Activated T-helper 1 cell treated with anti-CD3 and anti-CD28 coated beads, Interleukin-2, amount 50 U/mL, for 16 hours (primary cell): ENCODE measurements at places on chromosomes 6 and 20.

- DNase-seq = no peak
Observed at GRCh38 chr20:49892817-49893216, 22.5 kb downstream of the SPATA2 start.

GRCh38 chr20:39903806-39904465 is 785.1 kb downstream of the MAFB start:
- DNase-seq = no peak

DNA sequence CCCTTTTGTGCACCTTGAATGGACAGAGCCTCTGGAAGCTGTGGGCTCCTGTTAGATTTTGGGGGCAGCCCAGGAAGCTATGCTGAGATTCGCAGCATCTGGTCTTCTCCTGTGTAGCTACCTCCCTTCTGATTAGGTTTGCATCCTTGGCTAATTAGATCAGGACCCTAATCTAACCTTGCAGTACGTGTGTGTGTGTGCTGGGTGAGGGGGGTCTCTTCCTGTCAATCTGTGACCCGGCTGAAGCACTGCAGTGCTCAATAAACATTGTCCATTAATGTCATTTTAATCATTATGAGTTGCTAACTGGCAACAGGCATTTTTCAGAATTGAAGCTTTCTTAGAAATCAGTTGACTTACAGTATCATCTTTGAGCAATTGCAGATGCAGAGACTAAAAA is 229.1 kb upstream of the STXBP5 start:
- no peak for DNase-seq

- no peak for DNase-seq
Observed at GRCh38 chr6:114033606-114034005, 62.7 kb upstream of the HDAC2 start.

DNA sequence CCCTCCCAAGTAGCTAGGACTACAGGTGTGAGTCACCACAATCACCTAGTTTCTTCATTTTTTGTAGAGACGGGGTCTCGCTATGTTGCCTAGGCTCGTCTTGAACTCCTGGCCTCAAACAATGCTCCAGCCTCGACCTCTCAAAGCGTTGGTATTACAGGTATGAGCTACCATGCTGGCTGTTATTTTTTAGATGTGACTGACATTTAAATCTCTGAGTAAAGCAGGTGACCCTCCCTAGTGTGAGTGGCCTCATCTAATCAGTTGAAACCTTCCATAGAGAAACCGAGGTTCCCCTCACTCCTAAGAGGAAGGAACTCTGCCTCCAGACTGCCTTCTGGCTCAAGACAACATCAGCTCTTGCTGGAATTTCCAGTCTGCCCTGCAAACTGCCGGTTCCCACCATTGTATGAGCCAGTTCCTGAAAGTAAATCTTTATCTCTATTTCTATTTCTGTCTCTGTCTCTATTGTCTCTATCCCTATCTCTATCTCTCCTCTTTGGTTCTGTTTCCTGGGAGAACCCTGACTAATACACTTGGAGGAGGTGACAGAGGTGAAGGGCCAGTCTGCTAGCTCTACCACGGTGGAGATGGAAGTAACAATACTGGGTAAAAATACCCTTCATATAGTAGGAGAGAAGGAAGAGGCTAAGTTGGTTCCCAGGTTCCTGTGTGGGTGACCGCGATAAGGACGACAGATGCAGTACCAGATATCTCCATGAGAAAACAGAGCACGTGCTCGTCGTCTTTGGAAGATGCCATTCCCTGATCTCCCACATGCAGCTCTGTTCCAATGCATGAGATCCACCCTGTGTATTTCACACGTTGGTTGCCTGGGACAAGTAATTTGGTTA is 81.0 kb downstream of the MYB start:
- DNase-seq = no peak

DNA sequence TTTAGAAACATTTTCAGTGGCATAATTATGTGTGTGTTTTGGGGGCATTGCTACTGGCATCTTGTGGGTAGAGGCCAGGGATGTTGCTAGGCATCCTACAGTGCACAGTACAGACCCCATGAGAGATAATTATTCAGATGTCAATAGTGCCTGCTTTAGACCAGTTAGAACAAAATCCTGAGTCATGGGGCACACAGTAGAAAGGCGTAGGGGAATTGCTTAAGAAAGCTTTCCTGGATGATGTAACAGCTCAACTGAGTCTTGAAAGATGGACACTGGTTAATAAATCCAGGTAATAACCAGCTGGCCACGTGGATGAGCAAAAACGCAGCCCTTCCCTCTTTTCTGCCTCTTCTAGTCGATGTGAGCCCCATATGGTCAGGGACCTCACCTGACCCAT is 51.1 kb downstream of the KCNB1 start:
- DNase-seq = no peak

GRCh38 chr6:159753081-159753872 is 8.6 kb upstream of the ACAT2 start:
- DNase-seq = no peak

DNA sequence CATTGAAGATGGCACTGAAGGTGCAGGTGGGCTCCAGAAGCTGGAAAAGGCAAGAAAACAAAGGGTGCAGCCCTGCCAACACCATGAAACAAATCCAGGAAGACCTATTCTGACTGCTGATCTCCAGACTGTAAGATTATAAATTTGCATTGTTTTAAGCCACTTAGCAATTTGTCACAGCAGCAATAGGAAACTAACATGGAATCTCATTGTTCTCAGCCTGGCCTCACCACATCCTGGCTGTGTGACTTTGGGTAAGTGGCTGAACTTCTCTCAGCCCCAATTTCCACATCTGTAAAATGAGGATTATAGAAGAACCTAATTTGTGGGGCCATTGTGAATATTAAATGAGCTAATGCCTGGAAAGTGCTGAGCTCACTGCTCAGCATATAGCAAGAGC is 160.4 kb upstream of the MAFB start:
- no peak for DNase-seq
